ENCODE measurements at places on chromosomes 2 and 18.

GRCh38 chr2:222732489-222733178, 61.2 kb downstream of the MOGAT1 start:
- DNase-seq: no peak

- no peak for DNase-seq
Measured at GRCh38 chr2:156518138-156518537, 82.0 kb downstream of the GPD2 start.

DNA sequence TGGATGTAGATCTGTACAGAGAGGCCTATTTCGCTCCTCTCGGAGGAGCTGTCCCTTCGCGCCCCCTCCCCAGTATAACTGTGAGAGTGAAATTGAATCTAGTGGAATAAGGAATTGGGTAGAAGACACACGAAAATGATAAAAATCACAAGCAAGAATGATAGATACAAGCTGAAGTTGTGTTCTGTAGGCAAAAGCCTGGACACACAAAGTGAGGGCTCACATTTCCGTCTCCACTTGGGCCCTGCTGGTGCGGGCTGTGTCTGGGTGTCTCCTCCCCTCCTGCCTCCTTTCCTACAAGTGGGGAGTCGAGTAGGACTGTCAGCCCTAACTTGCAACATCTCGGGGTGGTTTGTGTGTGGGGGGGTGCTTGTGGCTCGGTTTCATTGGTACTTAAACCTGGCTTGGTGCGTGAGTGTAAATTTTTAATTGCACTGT, 457 bp upstream of the SP9 start:
- DNase-seq: no peak

DNA sequence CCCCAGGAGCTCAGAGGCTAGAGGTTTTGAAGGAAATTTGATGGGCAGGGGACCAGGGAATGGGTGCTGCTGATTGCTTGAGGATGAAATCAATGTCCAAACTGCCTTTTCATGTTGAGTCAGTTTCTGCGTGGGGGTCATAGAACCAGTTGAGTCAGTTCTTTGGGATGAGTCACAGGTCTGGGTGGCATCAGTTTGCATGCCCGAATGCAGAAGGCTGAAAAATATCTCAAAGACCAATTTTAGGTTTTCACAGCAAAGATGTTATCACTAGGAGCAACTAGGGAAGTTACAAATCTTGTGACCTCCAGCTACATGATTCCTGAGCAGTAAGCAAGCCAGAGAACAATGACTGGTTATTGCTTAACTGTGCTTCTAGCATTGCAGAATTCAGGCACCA, 1135.1 kb upstream of the CRIM1 start:
- no peak for DNase-seq

DNA sequence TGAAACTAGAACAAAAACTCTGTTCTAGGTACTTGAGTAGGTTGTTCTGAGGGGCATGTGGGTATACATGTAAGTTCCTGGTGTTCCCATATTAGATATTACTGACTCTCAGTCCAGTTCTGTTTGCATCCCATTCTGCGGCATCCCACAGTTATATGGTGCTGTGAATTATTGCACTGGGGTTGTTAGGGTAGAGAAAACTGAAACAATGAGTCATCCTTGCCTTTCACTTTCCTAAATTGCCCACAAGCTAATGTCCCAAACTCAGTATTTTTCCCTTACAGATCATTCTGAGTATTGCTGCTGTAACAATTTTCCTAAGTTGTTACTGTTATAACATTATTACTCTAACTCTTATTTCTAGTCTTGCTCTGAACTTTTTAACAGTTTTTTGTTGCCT, 3.0 kb downstream of the WDR75 start:
- no peak for DNase-seq

- DNase-seq: no peak
Measured at GRCh38 chr18:10379522-10379921, 74.9 kb upstream of the APCDD1 start.

DNA sequence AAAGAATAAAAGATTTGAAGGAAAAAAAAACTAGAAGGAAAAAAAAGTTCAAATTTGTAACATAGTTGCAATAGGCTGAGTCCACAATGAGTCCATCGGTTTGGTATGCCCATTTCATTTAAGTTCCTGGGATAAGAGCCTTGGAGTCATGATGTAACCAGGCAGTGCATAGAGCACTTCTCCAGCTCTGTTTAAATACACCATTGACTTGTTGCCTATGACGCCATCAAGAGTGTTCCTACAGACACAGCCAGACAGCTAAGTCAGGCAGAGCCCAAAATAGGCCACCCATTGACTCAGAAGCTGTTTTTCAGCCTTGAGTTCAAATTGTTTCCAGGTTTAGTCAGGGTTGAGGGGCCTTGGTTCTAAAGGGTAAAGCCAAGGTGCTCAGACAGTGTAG, 44.9 kb downstream of the SOCS6 start:
- no peak for DNase-seq

DNA sequence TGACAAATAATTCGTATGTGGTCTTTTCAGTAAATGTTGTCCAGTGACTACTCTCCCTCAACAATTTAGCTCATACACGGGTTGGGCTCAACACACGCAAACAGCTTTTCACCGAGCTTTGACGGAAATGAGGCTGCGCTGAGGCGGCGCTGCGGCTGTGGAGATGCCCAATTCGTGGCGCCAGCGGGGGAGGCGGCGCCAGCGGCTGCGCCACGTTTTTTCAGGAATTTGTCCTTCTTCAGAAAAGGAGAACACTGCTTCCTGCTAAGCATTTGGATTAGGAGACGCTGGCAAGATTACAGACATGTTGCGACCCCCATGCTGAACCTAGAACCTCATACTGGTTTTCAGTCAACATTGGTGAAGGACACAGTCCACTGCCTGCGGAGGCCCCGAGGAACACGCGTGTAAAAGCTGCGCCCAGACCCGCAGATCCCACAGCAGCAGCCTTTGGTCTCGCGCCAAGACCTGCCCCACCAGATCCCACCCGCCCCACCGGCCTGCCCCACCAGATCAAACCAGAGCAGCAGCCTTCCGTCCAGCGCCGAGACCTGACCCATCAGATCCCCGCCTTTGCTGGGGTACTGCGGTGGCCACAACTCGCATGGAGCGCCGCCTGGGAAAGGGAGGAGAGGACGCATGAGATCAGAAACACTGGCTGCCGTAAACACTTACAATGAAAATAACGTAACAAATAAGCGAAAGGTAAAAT, 173.8 kb downstream of the TMEM18 start:
- no peak for DNase-seq
